ENCODE measurements at places on chromosomes 11 and 22.

DNA sequence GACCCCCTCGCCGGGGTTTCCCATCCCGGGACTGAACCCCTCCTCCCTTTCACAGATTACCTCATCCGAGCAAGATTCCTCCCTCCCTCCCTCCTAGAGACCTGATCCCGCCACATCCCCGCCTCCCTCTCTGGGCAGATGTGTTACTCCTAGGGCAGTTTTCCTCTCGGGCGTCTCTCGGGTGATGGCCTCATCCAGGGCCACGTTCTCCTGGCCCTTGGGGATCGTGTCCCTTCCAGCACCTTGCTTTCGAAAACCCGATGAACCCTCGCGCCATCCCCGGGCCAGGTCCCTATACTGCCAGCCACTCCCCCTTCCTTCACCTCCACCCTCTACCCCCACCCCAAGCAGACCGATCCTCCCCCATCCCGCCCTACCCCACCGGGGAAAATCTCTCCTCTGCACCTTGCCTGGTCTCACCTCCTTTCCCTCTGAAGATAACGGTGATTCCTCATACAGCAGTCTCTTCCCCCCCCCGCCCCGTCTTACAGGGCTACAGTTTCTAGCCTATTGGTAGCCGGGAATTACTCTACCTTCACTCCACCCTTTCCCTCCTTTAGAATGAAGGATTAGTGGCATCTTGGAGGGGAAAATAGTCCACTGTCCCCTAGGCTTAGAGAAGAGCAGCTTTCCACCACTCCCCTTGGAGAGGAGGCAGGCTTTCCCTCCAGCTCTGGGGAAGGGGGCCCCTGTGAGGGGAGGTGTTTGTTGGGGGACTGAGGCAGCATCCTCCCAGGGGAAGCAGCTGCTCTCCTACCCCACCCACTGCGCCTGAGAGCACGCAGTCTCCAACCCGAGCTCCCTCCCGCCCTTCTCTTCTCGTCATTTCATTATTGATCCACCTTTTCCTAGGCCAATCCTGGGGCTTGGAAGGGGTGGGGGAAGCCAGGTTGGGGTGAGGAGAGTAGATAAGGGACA is 1.2 kb downstream of the KMT2A start:
- DNase-seq: peak; percentile 44

- no peak for DNase-seq
Observed at GRCh38 chr11:130766650-130767565, 149.4 kb downstream of the SNX19 start.

DNA sequence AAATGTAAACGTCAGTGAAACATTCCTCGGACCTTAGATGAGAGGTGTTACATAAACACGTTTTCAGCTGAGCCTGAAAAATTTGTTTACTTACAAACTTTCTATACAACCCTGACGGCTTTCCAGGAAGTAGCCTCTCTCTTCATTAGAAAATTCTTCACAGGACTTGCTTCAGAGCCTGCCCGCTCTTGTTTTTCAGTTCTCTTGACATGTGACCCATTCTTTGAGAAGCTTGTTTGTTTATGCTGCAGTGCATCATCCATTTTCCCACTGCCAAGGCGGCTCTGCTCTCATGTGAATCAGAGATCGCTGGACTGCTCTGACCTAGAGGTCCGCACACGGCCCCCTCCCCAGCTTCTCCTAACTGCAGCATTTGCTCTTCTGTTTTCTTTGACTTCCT is 47.9 kb upstream of the ARHGAP42 start:
- DNase-seq: no peak

- DNase-seq: no peak
Observed at GRCh38 chr22:31802575-31802974, 48.8 kb downstream of the DEPDC5 start.

DNA sequence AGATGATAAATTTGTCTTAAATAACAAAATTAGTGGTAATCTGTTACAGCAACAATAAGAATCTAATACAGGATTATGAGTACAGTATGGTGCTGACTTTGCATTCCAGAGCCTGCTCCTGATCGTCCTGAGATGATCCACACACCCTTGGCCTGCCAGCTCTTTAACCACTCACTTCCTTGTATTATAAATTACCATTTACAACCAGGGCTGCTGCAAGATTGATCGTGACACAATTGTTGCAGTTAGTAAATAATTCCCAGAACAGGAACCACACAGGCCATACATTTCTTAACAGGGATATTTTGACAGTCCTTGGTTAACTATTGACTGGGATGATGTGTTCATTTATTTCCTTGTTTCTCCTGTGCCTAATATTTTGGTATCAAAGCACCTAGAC is 3.8 kb upstream of the CBLIF start:
- no peak for DNase-seq
